SK-N-SH (cell line): ENCODE measurements at places on chromosomes 7 and 10. TPM values are rescaled to one million over a fixed set of nuclear protein-coding genes. Genes with fewer than 3 reads are reported as not detected.
A peak's percentile ranks its signal among the peaks of the same experiment; 100 is the strongest.

DNA sequence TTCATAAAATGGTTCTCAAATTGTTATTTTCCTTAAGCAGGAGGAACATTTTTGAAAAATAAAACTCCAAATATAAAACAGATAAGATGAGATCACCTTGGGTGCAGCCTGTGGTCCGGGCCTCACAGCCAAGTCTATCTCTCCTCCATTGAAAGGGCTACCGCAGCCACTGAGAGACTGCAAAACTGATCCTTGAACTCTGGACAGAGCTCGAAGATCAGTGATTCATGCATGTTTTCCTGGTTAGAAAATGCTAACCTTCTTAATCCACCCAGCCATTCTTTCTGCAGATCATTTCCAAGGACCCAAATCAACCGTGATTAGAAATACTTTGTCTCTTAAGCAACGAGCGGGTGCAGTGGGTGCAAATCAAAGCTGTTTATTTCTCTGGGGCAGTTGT, 378.8 kb downstream of the PLXDC2 start:
- DNase-seq: no peak

GRCh38 chr7:129095258-129095657, 40.3 kb upstream of the TNPO3 start:
- no peak for DNase-seq

GRCh38 chr10:17984056-17984455, 32.3 kb downstream of the SLC39A12 start:
- no peak for DNase-seq

DNA sequence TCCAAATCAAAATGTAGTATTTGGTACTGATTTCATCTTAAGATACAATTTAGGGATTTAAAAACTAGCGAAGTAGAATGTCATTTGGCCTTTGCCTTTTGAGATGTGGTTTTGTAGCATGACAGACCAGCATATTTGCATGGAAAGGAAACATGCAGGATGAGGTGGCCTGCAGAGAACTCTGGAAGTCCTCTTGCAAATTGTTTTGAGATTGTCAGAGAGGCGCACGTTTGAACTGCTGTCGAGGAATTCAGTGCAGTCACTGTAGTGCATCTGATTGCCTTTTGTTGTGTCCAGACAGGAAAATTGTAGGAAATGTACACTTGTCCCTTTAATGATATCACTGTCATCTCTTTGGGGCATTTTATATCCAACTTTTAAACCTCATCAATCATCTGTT, 136.7 kb downstream of the CELF2 start:
- DNase-seq: no peak

DNA sequence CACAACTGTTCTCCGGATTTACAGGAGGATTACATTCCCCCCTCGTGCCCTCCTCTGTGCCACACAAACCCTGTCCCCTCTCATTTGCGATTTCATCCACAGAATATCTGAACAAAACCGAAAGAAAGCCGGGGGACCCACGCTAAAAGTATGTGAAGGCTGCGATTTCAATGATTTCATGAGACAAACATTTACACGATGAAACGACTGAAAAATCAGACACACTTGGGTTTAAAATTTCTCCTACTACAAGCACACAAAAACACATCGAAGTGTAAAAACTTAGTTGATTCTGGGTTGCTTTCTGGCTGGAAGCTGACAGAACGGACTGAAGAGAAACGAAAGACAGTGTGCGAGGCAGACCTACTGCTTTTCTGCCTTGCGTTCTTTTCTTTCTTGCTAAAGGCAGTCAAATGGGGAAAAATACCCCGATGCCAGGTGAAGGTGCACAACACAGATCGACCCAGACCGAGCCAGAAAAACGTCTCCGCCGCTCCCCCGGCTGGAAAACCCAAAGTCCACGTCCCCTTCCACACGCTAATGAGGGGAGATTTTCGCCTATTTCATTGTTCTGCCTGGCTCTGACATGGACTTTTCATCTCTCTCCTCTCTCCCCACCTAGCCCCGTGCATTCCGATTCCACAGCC, 1.2 kb downstream of the HIPK2 start:
- peak; percentile 62 for DNase-seq

DNA sequence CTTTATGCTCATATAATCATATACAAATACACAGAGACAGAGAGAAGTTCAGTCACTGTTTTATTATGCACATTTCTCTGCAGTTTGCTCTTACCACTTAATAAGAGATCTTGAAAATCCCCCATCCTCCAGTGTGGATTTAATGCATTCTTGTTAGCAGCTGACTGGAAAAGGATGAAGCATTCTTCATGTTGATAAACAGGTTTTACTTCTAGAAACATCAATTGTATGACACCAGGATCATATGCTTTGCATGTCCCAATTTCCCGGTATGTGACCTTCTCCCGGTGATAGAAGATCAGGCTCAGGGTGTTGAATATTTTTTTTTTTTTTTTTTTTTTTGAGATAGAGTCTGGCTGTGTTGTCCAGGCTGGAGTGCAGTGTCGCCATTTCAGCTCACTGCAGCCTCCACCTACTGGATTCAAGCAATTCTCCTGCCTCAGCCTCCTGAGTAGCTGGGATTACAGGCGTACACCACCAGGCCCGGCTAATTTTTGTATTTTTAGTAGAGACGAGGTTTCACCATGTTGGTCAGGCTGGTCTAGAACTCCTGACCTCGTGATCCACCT, 6.2 kb upstream of the CREB3L2 start:
- DNase-seq: no peak

DNA sequence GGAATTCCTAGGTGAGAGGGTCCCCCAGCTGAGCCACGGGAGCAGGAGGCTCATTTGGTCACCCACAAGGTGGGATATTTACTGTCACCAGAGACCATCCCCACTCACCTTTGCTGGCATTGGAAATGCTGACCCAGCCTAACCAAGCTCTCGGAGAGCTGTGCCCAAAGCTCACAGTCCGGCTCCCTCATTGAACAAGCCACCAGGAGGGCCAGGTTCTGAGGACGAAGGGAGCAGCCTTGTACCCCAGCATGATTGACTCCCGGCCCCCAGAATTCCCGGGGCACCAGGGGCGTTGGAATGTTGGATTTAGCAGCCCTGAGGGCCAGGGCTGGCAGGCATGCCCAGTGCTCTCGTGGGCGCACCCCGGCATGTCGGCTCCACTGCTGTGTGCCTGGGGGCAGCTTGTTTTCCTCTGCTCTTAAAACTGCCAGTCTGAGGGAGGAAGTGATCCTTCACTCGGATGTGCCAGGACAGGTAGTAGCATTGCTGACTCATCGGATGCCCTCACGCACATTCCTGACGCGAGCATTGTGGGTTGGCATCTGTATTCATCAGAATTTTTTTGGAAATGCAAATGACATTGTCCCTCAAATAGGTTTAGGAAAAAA, 23.3 kb downstream of the CLIP2 start:
- DNase-seq: peak; percentile 30

DNA sequence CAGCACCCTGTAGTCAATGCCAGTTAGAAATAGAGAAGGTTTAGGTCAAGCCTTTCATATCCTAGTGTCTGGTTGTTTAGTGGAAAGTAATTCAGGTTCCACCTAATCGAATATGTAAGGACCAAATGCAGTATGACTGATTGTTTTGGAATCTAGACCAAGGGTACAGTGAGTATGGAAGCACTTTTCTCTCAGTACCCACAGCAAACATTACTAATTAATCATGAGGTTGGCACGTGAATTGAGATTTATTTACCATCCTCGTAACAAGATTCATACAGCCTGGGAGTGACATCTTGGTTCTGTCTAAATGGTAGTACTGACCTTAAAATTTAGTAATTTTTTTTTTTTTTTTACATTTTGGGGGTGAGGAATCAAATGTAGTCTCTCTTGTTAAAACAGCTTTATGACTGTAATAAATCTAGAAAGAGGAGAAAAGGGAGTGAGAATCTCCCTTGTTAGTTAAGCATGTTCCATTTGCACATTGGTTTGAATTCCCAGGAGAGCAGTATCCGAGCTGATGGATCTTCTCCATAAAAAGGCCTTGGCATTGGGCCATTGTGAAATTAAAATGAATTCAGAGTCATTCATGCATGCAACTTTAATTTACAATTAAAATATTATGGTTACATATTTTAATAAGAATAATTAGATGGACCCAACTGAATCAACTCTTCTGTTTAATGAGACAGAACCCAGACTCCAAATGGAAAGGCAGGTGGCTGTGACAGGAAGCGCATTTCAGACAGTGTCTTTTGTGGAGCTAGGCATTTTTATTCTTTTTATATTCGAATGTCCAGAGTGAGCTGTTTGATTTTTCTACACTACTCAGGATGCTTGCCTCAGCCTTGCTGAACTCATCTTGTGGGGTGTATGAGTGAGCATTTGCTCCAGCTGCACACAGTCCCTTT, 57.6 kb downstream of the SNX10 start:
- DNase-seq: no peak

DNA sequence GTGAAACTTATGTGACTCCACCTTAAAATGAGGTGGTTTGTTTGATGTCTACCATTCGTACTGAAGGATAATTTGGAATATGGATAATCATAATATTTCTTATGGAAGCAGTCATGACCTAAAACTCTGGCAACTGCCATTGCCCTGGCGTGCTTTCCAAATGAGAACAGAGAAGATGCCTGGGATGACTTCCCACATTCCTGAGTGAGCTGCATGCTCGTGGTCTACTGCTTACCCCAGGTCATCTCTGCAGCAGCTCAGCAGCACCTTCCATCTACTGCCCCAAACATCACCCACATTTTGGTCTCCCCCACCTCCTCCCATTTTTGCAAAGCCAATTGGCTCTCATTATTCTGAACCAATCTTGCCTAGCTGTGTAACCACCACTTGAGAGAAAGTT, 40.1 kb downstream of the LYZL1 start:
- no peak for DNase-seq

- no peak for DNase-seq
Measured at GRCh38 chr7:134350709-134351108, 34.0 kb upstream of the SLC35B4 start.

GRCh38 chr10:127398971-127399365, 150.1 kb upstream of the NPS start:
- DNase-seq: no peak

The FAM237B gene
- polyA plus RNA-seq: 0.02 and 0.03 TPM in 2 replicates

The OR2A14 gene
- not detected in 2 replicates for polyA plus RNA-seq

The OPALIN gene
- polyA plus RNA-seq: not detected in 2 replicates

The CLEC2L gene
- polyA plus RNA-seq: not detected in 2 replicates
